ENCODE measurements at places on chromosomes 1 and 21.

DNA sequence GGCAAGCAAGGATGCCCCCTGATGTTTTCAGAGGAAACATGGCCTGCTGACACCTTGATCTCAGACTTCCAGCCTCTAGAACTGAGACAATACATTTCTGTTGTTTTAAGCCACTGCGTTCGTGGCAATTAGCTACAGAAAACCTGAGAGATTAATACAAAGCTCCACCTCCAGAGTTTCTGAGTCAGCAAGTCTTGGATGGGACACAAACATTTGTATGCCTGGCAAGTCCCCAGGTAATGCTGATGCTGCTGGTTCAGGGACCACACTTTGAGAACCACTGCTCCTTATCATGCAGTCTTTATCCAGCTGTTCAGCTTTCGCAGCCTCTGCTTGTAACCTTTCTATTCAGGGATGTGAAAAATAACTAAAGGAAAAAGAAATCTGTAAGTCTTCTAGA, 565.7 kb upstream of the PLXNA2 start:
- no peak for DNase-seq

DNA sequence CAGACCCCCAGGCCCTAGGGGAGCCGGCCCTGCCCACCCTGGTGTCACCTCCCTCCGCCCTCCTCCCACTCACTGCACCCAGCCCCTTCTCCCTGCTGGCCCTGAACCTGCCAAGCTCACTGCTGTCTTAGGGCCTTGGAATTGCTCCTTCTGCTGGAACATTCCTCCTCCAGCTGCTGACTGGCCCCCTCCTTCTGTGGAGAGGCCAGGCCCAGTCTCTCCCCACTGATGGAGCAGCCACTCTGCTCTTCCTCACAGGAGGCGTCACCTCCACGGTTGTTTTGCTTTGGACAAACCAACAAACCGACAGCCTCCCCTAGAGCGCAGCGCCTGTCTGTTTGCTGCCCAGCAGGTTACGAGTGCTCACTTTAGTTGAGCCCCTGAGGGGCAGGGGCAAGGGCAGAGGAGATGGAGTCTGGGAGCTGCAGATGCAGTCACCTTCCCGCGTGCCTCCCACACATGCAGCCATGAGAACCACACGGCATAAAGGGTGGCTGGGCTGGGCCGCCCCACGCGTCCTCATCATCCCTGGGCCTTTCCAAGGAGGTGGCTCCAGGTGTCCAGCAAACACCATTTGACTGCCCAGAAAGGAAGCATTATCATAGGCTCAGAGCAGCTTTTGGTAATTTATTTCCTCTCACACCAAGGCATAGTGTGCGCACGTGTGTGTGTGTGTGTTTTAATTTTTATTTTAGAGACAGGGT, 9.4 kb downstream of the OXCT2 start:
- DNase-seq, result no peak

DNA sequence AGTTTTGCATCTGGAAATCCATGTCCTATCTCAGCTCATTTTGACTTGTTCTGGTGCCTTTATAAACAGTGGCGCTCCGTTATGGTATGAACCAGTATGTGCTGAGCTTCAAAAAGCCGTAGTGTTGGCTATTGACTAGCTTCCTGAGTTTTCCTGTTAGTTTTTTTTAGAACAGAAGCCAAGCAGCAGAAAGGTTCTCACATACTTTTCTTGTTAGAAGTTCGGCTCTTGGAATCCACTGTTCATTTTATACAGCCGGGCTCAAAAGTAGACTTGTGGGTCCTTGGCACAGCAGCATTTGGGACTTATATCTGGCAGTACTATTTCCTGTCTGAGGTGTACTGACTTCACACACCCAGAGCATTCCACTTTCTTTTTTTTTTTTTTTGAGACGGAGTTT, 63.8 kb downstream of the TBCE start:
- no peak for DNase-seq

DNA sequence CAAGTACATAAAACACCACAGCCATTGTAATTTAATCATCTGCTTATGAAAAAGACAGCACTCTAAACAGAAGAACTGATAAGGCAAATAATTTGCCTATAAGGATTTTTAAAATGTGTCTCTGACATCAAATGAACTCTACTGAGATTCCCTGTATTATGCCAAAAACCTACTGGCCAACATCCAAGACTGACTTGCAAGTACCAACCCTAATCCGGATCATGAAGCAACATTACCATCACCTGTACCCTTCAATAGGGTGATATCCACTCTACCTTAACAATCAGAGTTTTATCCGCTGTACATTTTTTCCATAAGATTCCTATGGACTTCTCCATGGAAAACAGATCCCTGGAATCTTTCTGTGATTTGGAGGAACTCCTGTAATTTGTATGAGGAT, 4.6 kb downstream of the RGS7 start:
- DNase-seq, result no peak

DNA sequence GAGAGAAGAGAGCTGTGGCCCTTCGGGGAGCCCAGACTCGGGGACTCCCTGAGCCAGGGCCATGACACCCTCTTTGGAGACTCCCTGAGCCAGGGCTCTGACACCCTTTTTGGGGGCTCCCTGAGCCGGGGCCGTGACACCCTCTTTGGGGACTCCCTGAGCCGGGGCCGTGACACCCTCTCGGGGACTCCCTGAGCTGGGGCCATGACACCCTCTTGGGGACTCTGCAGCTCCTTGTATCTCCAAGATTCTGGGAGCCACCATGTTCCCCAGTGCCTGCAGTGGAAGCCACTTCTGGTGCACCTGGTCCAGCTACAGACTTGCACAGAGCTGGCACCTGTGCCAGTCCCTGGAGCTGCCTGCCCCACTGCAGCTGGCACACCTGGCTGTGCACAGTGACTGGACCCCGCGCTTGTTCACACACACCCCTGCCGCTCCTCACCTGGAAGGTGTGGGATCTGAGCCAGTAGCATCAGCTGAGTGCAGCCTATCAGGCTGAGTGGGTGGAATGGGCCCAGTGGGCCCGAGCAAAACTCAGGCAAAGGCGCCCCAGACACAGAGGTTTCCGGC, 3.8 kb upstream of the SSU72 start:
- DNase-seq, result no peak

DNA sequence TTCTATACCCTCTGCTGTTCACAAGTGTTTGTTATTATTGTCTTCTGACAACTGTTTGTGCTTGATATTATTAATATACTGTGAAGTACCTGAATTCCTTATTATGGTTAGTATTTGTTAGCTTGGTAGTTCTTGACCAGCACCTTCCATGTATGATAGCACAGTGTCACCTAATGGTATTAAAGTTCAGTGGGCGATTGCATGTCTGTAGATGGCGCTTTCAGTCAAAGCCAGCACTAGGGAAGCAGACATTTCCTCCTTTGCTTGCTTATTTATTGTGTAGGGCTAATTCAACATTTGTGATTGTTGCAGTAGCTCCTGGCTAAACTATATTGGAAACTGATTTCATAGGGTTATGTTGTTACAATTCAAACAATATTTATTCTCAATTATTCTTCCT, 218.0 kb downstream of the ZP4 start:
- DNase-seq, result no peak

GRCh38 chr1:203173566-203173965, 2.1 kb downstream of the MYBPH start:
- no peak for DNase-seq

DNA sequence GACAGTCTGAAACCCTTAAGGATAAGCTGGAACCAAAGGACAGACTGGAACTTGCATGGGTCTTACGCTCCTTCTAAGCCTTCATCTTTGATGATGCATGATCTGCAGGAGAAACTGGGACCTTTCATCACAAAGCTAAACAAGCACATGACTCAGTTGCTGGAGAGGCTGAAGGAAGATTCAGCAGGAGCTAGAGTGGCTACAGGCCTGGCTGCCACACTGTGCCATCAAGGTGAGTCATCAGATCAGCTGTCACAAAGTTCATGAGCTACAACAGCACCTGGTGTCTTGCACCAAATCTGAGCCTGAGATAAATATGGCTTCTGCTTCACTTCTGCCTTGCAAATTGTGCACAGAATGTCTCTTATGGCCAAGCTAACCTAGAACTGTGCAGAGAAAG, 95.5 kb upstream of the MARK1 start:
- no peak for DNase-seq

GRCh38 chr1:63545780-63546179, 22.5 kb downstream of the EFCAB7 start:
- DNase-seq, result no peak

- no peak for DNase-seq
Observed at GRCh38 chr1:201758499-201759050, 70.4 kb upstream of the IPO9 start.
